ENCODE measurements at places on chromosomes 3 and 15.

- no peak for DNase-seq
These were observed 67.3 kb upstream of the GLCE start for GRCh38 chr15:69093127-69093526.

DNA sequence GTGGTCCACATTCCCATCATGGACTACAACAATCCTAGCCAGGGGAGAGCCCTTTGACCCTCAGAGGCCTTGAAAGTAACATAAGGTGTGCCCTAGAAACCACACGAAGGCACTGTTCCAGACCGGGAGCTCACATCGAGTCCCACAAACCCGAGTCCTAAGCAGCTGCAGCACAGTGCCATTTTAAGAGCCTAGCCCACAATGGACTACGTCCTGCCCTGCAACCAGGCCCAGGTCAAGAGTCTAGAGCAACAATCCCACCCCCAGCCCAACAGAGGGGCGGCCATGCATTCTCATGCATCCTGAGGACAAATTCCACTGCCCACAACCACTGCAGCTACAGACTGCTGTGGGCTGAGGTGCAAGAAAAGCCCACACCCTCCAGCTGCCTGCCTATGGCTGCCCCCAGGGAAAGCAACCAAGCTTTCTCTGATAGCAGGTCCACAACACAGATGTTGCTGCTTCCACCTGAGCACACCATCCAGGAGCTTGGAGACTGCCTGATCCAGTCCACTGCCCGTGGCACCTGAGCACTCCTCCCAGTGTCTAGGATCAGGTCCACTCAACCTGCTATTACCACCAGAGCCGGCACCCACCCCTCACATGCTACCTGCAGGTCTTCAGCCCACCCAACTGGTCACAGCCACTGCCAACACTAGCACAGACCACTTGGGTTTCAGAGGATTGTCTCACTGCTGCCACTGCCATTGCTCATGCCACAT lies 56.8 kb downstream of the IGSF11 start:
- DNase-seq: no peak

DNA sequence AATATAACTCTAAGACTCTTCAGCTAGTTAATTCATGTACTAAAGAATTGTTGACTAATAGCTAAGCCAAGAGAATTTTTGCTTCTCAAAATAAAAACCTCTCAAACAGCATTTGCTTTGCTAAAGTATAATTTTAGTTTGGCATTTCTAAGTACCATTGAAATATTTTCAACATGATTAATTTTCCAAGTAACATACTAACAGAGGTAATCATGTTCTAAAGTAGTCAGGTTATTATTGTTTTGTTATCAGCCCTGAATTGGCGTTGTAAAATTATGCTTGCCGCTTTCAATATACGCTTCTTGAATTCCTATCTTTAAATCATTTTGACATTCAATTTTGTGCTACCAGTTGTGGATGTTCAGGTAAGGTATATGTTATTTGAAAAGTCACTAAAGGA lies 134.3 kb downstream of the CNTN6 start:
- DNase-seq: no peak

DNA sequence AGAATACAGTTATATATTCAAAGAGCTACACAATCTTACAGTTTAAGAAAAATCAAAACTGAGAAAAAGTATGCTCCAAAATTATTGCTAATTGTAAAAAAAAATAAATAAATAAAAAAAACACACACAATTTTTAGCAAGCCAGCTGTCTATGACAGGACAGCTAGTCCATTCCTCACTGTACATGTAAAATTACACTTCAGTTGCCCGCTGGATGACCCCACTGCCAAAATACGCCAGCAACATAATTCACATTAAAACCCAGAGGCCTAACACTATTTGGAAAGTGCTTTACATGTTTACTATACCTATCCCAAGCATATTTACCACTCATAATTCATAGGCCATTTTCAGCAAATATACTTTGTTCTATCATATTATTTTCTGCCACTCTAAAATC lies 5.8 kb downstream of the MYO9A start:
- DNase-seq: no peak

All from Calu3 (cell line).